ENCODE measurements at places on chromosomes 1 and 21. TPM values are rescaled to one million over a fixed set of nuclear protein-coding genes. Genes with fewer than 3 reads are reported as not detected.

Gene ARHGEF16
- polyA plus RNA-seq: not detected

Gene CLK2
- 4.2 TPM for polyA plus RNA-seq

Gene EPHA2
- 0.22 TPM for polyA plus RNA-seq

Gene CFAP74
- 1.2 TPM for polyA plus RNA-seq

Gene PLOD1
- 21.7 TPM for polyA plus RNA-seq

Gene TMCC2
- 0.93 TPM for polyA plus RNA-seq

Gene SLC1A7
- polyA plus RNA-seq: not detected

Gene HUNK
- 22.5 TPM for polyA plus RNA-seq

Gene NES
- 2.3 TPM for polyA plus RNA-seq

Gene TCEA3
- 1.3 TPM for polyA plus RNA-seq

Gene PADI1
- not detected for polyA plus RNA-seq

Gene UBXN10
- 1.3 TPM for polyA plus RNA-seq

Gene TMEM200B
- 25.8 TPM for polyA plus RNA-seq

Gene PCBP3
- polyA plus RNA-seq: 0.54 TPM

Gene HFM1
- polyA plus RNA-seq: 7.1 TPM

Gene CYYR1
- polyA plus RNA-seq: 0.27 TPM

Gene FCRL2
- not detected for polyA plus RNA-seq

Gene CEP350
- polyA plus RNA-seq: 13.4 TPM

Gene OR2T29
- polyA plus RNA-seq: not detected

All from Purkinje cell (primary cell).